ENCODE measurements at places on chromosomes 6 and 20. TPM values are rescaled to one million over a fixed set of nuclear protein-coding genes. Genes with fewer than 3 reads are reported as not detected.

- DNase-seq, result no peak
Observed at GRCh38 chr6:100458841-100459591, 5.7 kb downstream of the SIM1 start.

GRCh38 chr20:58245181-58245891 is 16.9 kb upstream of the ANKRD60 start:
- DNase-seq, result no peak

DNA sequence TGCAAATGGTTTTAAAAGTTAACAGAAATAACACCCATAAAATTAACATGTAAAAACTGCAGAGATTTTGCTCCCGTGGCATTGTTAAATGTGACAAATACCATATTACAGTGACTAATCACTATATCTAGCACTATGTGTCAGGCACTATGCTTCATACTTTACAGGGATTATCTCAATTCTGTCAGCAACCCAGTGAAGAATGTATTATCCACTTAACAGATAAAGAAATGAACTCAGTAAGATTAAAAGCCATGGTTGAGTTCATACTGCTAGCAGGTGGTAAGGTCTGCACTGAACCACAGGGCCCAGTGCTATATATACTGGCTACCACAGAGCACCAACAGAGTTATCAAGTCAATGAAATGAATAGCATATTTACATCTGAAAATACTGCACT is 65.4 kb downstream of the RWDD2A start:
- no peak for DNase-seq

DNA sequence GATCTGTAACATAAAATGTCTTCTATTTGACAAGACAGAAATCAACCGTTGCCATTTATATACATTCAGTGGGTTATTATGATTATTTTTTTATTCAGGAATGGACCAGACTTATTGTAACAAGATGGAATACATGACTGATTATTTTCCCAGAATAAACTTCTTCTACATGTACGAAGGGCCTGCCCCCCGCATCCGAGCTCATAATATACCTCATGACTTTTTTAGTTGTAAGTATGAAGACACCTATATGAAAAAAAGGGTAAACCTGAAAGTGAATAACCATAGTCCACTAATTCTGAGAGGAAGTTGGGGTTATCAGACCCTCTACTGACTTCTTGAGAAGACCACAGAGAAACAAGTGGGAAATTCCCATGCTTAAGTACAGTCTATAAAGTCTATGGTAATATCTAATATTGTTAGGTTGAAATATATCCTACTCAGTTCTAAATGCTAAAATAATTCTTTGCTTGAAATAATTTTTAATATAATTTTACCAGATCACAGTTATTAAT is 15.9 kb downstream of the OR2A4 start:
- no peak for DNase-seq

- no peak for DNase-seq
Observed at GRCh38 chr6:161048641-161049040, 57.1 kb downstream of the MAP3K4 start.

DNA sequence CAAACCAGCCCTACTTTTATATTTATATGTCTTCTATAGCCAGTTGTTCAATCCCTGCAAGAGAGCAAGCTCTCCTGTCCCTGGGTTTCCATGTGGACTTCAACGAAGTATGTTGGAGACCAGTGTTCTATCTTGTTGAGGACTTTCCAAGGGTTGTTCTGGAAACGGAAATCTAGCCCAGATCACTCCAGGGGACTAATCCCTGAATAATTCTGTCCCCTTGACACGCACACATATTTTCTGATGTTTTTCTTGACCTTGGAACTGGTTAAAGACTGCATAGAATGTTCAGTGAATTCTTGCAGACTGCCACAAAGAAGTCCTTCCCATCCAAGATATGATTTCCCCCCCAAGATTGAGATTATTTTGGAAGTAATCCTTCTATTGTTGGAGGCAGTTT is 9.5 kb upstream of the MYLK2 start:
- DNase-seq, result no peak

GRCh38 chr6:134317471-134318131 is at the start of gene SGK1:
Gene SGK1 (minus strand): TSS chr6:134318112. CDS start chr6:134317460, 652 bp downstream.
- no peak for DNase-seq

DNA sequence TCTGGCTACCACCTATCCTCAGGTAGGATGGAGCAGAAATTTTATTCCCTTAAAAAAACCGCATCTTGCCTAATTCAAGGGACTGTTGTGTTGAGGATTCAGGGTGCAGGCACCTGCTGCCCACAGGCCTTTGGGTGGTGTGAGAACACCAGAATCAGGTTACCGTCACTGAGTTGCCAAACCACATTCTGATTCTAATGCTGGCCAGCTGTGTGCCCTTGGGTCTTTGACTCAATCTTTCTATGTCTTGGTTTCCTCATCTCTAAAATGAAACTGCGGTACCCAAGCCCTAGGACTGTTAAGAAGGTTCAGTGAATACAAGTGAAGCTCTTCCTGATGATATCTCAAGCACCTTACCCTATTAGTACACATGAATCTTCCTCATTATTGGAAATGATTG is 827.3 kb downstream of the DHX35 start:
- DNase-seq, result no peak

TIAM2 gene
- 3.7 TPM for total RNA-seq

BTBD3 gene
- total RNA-seq, result 12.9 TPM

DSP gene
- 7.2 TPM for total RNA-seq
